ENCODE measurements at places on chromosomes 4 and X.

GRCh38 chr4:105025263-105026017, 121.2 kb upstream of the TET2 start:
- no peak for DNase-seq

DNA sequence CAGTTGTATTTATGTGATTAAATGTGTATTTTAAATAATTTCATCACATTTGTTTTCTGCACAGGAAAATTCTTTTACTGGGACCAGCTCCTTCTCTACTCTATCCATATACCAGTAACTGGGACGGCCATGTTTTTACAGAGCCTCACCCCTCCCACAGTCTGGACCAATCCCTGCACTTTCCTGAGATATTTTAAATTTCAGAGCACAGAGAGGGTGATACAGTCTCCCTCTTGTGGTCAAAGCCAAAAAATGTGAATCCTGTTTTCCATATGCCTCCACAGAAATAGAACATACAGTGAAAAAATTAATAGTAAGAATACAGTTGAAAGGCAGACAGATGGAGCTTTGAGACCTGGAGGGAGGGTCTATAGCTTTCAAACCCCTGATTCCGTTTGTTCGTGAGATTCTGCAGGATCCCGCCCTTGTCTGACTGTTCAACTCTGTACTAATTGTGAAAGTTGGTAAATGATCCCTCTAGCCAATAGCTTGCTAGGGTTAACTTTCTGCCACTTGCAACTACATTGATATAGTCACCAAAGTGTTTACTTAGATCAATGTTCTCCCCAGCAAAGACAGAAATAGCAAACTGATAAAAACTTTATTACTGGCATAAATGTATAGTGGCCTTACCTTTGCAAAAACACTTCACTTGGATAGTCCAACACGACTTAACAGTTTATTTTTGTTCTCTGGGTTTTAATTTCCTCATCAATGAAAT, 172.2 kb downstream of the PPARGC1A start:
- DNase-seq, result no peak

DNA sequence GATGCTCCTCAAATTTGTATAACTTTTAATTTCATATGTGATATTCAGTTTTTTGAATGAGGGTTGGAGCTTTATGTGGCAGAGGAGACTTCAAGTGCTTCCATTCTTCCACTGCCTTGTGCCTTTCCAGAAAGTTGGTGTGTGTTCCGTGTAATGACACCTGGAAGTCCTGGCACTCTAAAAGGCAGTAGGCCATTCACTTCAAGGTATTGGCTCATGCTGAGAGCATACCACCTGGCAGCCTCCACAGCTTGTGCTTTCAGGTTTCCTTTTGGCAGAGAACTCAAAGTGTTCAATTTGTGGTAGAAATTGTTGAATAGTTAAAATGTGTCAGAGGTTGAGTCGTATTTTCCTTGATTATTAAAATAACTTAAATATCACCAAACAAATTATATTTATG, 49.6 kb downstream of the GRIA2 start:
- DNase-seq, result no peak

DNA sequence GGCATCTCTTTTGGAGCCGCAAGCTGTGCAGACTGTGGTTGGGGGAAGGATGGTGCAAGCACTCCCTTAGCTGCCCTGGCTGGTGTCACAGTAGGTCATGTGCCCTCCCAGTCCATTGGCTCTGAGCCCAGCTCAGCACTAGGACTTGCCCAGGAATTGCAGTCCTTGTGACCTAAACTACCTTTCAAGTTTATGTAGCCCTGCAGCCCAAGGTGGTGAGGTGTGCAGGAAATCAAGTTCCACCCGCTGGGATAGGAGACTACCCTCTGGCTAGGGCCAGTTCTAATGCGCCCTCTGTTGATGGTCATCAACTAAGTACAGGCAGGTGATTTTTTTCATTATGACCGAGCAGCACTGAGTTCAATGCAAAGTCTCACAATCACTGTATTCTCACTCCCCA, 335.2 kb downstream of the UBE2NL start:
- DNase-seq, result no peak

- no peak for DNase-seq
These were observed 36.8 kb downstream of the LRP2BP start for GRCh38 chr4:185358959-185359358.

DNA sequence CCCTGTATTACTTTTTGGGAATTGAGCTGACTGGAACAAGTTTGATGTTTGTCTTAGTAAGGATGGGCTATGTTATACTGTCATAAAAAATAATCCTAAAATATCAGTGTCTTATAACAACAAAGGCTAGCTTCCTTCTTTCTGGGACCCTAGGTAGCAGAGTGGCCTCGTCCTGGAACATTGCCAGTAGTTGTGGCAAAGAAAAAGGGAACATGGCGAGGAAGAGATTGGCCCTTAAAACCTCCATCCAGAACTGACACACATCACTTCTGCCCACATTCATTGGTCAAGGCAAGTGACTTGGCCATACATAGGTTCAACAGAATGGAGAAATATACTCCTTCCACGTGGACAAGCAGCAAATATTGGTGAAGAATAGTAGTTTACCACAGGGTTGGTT, 287.9 kb downstream of the PPP1R2C start:
- DNase-seq, result no peak

DNA sequence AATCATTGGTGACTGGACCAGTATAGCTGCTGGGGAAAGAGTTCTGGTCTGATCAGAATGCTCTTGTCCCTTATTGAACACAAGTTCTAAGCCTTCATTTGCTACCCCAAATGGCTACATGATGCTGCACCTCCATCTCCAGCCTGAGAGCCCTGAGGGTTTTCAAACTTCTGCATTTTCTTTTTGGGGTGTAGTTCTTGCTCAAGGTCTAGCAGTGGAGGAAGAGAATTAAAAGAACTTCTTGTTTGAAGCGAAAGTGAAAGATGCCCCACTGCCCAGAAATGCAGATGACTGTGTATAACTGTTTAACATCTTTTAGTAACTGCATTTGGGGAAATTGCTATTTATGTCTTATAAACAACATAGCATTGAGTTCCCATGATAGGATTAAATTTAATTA, 38.5 kb downstream of the LAMTOR3 start:
- no peak for DNase-seq

DNA sequence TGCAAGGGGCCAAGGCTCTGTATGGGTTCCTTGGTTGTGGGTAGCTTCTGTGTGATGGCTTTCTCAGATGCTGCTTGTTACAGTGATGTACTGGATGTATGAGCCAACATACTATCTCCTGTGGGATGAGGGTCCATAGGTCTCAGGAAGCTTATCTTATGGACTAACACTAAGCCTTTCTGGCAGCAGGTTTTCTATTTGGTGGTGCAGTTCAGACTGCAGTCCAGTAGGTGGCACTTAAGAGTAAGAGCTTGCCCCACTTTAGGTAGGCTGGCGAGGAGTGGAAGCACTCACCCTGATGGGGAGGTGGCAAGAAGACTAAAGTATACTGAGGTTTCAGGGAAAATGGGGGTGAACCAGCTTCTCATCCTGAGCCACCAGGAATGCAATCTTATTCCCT, 306.7 kb upstream of the MAOA start:
- no peak for DNase-seq

DNA sequence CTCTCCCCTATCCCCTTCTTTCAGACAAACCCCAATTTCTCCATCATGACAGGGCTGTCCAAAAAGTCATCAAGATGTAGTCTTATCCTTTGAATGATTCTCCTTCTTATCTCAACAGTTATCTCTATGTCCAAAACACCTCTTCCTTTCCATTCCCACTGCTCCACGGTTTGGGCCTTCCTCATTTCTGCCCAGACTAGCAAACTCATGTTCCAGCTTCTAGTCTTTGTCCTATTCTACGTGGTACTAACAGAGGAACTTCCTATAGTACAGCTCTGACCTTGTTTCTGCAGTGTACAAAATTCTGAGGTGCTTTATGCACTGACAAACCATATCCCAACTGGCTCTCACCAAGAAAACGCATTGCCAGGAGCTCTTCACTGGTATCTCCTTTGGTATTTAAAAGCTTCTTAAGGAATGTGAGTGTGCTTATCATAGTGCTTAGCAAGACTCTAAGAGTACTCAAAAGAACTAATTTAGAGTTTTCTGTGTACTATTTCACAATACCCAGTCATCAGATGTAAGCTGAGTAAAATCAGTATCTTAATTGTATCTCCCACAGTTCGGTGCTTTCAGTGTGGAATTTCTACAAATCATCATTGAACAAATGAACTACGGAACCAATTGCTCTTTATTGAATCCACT, 65.5 kb downstream of the MAML3 start:
- no peak for DNase-seq

GRCh38 chr4:7868892-7869471, 70.7 kb downstream of the AFAP1 start:
- no peak for DNase-seq

GRCh38 chr4:70838666-70839588, 763 bp downstream of the GRSF1 start:
- peak; percentile 64 for DNase-seq

- DNase-seq, result no peak
These were observed 888.0 kb downstream of the PCDH18 start for GRCh38 chr4:136644279-136644678.

- no peak for DNase-seq
These were observed 1.3 kb upstream of the USP51 start for GRCh38 chrX:55490974-55491373.

GRCh38 chr4:125317525-125317877, 2.7 kb downstream of the FAT4 start:
- peak; percentile 52 for DNase-seq

- DNase-seq, result no peak
These were observed 143.0 kb downstream of the STIM2 start for GRCh38 chr4:27003642-27004113.

- DNase-seq, result no peak
These were observed 138.2 kb upstream of the AADAT start for GRCh38 chr4:170227928-170228327.

GRCh38 chrX:63744850-63745394, 40.1 kb downstream of the ARHGEF9 start:
- no peak for DNase-seq

- DNase-seq, result no peak
These were observed 403.4 kb downstream of the MAPK10 start for GRCh38 chr4:85956293-85956945.

GRCh38 chr4:107725281-107725859, 5.3 kb upstream of the PAPSS1 start:
- DNase-seq, result no peak

GRCh38 chr4:37243722-37244582, 591 bp upstream of the NWD2 start:
- no peak for DNase-seq

DNA sequence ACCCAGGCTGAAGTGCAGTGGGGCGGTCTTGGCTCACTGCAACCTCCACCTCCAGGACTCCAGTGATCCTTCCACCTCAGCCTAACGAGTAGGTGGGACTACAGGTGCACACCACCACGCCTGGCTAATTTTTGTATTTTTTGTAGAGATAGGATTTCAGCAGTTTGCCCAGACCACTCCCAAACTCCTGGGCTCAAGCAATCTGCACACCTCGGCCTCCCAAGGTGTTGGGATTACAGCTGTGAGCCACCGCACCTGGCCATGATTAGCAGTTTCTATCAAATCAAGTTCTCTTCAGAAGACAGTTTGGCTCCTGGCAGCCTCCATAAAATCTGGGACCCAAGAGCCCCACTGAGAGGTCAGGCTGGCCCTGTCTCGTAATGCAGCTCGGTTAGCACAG, 26.4 kb upstream of the TRIM2 start:
- DNase-seq, result no peak

DNA sequence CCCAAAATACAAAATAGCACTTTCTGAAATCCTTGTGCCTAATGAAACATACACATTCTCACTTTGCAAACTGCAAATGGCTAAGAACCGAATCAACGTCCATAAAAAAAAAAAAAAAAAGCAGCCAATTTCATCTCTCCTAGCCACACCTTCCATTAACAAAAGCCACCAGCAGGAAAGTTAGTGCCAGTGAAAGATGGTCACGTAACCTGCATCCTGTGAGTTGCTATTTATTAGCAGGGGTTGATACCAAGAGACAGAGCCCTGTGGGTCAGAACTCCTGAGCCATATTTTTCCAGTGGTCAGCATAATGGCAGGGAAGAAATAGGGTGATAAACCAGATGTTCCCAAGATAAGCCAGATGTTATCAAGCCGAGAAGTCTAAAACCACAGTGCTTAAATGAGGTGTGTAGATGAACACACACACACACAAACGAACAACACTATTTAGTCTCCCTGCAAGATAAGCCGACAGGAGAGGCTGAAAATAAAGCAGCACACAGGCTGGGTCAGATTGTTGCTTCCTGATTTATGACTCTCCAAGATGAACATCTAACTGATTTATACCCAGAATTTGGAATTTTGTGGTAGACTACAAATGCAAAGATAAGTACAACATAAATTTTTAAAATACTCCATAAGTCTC, 11.5 kb downstream of the PPARGC1A start:
- DNase-seq, result no peak

DNA sequence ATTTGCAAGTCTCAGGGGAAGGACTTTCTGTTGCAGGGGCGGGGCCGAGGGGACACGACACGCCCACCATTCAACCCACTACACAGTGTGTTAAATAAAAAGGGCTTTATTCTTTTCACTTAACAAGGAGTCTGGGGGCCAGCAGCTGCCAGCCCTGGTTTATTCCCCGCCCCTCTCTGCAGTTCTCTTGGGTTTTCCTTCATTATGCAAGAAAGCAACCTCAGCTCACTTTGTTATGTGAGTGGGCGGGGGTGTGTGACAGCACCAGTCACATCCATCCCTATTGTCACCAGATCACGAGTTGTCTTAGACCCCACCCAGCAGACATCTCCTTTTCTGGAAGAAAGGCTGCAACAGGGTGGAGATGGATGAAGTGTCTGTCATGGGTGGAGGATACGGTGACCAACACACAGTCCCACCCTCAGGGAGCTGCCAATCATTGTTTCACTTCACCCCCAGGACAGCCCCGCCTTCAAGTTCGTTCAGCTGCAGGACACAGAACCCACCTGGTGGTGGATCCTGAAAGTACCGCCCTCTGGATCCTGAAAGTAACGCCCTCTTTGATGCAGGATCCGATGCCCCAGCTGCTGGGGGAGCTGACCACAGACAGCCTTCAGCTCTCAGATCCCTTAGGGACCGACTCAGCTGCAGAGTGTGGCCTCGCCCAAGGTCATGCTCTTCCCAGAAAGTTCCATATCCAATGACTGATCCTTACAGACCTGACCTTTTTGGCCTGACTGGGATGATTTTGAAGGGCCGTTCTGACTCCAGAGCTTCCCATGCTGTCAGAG, 79.6 kb downstream of the SMIM20 start:
- DNase-seq, result no peak

DNA sequence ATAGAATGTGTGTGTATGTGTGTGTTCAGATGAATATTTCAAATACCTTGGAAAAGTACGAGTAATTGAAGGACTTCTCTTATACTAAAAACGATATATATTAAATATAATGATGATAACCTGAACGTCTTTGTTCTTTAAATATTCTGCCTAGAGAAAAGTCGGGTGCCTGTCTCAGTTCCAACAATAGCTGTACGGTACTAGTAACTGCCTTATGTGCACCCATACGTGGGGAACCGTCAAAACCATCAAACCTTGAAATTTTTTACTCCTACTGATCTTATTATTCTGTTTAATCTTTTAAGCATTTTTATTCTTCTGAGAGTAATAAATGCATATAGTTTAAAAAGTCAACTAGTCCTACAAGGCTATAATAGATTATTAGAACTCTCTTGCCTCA, 1045.7 kb downstream of the C4orf33 start:
- no peak for DNase-seq

GRCh38 chr4:146398404-146398803, 123.3 kb downstream of the SLC10A7 start:
- no peak for DNase-seq
